ENCODE measurements at places on chromosomes 4 and X. TPM values are rescaled to one million over a fixed set of nuclear protein-coding genes. Genes with fewer than 3 reads are reported as not detected.

- DNase-seq = no peak
These were observed 84.3 kb upstream of the PRSS48 start for GRCh38 chr4:151192556-151193235.

- no peak for DNase-seq
These were observed 274 bp upstream of the ERVMER34-1 start for GRCh38 chr4:52751487-52751911.

- DNase-seq = no peak
These were observed 4.9 kb upstream of the CPZ start for GRCh38 chr4:8587469-8588195.

- no peak for DNase-seq
These were observed 18.4 kb upstream of the MANBA start for GRCh38 chr4:102779204-102779603.

DNA sequence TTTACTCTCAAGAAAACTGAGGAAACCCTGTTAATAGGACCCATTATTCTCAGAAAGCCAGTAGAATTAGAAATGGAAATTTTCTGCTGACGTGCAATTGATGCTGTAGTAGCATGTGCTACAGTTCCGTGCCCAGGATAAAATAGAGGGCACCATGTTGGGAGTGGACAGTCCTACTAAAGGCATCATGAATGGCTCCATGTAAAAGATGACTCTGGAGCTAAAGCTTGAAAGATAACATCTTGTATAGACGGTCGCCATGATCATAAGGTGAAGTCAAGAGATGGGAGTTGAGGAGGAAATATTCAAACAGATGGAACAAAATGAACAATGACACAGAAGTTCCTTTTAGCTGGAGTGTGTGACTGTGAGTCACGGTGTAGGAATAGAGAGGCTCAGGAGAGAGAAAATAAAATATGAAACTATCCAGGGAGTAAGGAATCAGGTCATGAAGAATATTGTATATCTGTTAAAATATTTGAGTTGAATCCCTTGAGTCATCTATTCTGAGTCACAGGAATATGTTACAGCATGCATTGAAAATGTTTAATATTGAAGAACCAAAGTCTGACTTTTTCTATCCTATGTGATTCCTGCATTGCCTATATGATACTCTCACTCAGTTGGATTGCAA, 31.8 kb downstream of the ANXA10 start:
- DNase-seq = no peak

GRCh38 chr4:154982187-154983047, 201.3 kb downstream of the RBM46 start:
- peak; percentile 39 for DNase-seq

Gene SLC49A3
- 0.59 TPM for total RNA-seq

Gene IQSEC2
- not detected for total RNA-seq

Gene LRBA
- 77.9 TPM for total RNA-seq

Gene CT55
- total RNA-seq = not detected

GRCh38 chr4:176970853-176971252, 178.1 kb upstream of the VEGFC start:
- no peak for DNase-seq

DNA sequence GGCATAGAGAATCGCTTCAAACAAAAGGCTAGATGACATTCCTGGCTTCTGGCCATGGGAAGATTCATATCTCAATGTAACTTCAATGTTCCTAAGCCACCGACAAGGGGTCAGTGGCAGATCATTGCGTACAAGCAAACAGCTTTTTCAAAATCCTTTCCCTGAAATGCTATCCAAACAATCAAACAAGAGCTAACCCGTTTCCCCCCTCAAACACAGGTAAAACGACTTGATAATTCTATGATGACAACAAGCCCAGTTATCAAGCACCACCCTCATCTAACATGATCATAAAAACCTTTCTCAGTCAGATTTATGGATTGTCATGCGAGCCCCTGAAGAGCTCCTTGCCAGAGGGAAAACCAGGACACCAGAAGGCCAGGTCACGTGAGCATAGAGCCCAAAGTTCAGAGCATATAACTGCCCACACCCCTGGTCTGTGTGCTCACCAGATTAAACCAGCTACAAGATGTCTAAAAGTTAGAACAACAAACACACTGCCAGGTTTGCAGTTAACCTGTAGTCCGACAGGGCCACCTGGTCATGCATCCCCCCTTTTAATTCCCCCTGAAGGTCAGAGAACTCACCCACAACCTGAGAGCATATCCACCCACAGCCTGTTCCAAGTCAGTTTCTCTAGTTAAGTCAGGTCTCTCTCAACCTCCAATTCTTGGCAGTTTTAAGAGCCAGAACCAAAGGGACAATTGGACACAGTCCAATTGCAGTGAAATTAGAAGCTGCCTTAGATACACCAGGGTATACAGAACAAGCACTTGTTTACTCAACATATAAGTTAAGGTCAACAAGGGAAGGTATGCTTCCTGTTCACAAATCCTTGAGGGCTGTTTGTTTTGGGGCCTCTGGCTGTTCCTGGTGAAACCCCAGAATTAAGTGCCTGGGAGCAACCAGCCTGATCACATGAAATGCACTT, 248.1 kb upstream of the PPARGC1A start:
- no peak for DNase-seq

DNA sequence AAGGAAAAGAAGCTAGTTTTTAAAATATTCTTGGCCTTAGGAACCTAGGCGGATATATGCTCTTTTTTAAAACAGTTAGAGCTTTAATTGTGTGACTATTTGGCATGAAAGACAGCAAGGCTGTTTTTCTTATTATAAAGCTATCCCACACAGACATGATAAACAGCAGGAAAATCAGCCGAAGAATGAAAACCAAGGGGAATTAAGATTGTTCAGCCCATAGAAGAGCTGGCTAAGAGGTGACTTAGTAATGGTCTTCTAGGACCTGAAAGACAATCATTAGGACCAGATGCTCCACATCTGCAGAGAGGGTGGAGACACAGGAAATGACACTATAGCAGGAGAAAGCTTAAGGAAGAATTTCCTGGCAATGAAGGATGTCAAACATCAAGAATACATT, 171.4 kb upstream of the NRK start:
- no peak for DNase-seq

DNA sequence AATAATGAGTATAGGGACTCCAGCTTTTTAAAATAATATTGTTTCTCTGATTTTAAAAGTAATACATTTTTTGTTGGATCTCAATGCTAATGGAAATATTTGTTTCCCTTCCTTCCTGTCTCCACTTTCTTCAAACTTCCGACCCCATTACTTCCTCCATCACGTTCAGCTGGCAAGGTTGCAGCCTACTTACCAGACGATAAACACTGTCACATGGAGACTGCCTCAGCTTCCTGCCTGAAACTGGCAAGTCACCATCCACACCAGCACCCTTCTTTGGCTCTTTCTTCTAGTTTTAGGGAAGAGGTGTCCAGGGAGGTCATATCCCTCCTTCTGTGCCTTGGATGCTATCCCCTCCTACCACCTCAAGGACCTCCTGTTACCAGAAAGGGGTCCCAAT, 3.4 kb upstream of the INTU start:
- DNase-seq = no peak

Gene ADAM29
- total RNA-seq = not detected

DNA sequence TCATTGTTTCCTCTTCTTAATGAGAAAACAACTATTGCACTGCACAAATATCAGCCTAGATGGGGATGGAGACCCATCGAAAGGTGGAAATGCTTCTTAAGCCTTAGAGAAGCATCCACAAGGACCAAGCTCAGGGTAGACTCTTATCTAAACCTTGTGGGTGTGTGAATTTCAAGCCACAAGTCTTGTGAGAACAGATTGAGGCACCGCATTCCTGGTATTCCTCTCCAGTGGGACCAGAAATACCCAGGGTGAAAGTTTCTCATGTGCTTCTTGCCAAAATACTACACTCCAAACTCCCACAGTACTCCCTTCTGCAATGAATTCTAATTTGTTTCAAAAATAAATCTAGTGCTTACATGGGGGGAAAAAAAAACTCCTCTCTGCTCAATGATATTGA, 375.6 kb downstream of the PDGFC start:
- DNase-seq = no peak

DNA sequence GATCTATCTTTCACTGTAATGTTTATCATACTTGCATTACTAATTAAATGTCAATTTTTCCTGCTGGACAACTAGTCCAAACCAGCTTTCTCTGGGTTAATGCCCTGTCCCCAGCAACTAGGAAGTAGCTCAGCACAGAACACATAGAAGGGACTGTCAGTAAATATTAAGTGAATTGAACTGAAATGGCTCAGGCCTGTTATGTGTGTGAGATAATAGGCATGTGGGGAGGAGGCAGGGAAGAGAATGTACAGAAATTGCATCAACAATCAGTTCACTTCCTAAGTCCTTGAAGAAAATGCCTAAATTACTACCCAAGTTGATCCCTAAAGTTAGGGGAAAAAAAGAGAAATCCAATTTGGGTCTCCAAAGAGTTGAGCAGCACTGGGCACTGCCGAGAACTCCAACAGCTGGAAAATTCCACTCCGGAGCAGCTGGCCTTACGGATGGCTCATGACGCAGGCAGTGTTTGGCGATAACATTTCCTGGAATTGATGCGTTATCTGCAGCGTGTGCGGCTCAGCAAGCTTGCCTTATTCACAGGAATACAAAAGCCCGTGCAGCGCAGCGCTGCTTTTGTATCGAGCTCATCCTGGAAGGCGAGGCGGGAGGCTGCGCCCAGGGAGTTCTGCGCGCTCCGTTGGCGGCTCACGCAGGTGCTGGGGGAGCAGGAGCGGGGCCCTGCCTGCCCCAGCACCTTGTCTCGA, 297.3 kb upstream of the LCORL start:
- DNase-seq = no peak

Gene RAB41
- not detected for total RNA-seq

Gene ADH1B
- not detected for total RNA-seq

Gene STOX2
- total RNA-seq = not detected

DNA sequence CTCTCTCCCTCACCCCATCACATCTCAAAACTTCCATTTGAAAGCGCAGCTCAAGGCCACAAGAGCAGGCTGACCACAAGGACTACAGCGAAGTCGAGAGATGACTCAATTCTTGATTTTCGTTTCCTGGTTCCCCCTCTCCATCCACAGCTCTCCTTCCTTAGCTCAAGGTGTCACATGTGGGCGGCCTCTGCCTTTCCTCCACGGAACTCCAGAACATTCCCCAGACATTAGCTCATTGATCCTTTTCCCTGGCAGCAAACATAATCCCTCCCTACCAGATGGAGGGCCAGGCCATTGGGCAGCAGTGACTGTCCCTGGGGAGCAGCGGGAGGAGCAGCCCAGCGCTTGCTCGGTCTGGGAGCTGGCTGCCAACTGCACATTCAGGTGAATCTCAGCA, 56.3 kb downstream of the CCDC149 start:
- DNase-seq = no peak

GRCh38 chr4:121072224-121073003, at the start of gene NDNF:
Gene NDNF, minus strand, starts transcription at chr4:121072535. Its CDS starts 26,698 bp downstream, at chr4:121045837.
- DNase-seq = peak; percentile 68

DNA sequence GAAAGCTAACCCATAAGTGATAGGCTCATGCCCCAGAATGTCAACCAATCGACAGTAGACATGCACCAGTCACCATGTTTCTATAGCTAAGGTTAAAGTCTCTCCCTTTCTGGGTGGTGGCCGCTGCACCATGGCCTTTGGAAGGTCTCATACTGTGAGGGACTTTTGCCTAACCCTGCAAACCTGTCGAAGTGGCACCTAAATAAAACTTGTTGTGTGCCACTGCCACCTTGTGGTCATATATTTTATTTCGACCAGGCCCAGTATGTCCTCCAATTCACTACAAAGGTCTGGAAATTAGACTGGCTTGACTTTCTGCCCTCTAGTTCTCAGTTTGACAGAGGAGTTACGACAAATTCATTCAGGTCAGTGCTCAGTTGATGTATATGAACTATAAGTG, 163.1 kb downstream of the SMARCA1 start:
- DNase-seq = peak; percentile 27

Gene ADH1C
- total RNA-seq = not detected

DNA sequence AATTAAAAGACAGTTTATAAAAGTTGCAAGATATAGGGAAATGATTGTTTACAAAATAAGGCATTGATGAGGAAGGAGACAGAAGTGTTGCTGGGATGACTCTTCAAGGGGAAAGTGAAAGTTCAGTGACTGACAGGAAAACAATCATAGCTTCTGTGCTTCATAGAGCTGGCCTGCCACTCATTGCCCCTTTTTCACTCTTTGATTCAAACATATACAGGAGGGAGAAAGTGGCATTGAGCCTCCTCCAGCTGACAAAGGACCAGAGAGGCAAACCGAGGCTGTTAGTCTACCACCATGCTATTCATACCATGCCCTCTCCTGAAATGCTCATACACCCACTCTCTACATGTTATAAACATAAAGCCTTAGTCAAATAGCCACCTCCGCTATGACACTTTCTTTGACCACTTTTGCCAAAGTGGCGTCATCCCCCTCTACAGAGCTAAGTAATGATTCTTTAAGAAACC, 79.2 kb upstream of the ATOH1 start:
- DNase-seq = no peak

DNA sequence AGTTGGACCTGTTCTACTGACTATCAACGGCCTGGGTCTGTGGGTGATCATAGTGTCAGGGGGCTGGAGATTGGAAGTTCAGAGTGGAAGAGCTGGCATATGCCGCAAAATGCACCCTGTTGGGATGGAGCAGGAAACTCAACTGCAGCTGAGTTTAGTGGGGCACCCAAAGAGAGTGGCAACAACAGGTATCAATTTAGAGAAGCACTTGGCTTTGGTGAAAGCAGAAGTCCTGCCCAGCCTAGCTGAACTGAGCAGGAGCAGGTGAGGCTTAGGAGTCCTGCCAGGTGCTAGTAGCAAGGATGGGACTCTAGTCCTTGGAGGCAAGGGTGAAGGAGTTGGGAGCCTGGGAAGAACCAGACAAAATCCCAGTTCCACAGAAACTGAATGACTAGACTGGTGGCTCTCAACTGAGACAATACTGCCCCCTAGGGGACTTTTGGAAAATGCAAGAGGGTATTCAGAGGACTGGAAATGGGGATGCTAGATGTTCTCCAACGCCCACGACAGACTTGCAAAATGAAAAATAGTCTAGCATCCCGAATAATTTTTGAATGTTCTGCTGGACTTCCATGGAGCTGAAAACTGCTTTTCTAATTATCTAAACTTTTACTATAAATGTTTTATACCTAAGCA, 49.4 kb downstream of the RTL9 start:
- DNase-seq = no peak

Data from activated naive CD4-positive, alpha-beta T cell treated with anti-CD3 and anti-CD28 coated beads, Interleukin-2, amount 50 U/mL, for 72 hours (primary cell).